Effector CD8-positive, alpha-beta T cell (primary cell): ENCODE measurements at places on chromosomes 3 and 15.

DNA sequence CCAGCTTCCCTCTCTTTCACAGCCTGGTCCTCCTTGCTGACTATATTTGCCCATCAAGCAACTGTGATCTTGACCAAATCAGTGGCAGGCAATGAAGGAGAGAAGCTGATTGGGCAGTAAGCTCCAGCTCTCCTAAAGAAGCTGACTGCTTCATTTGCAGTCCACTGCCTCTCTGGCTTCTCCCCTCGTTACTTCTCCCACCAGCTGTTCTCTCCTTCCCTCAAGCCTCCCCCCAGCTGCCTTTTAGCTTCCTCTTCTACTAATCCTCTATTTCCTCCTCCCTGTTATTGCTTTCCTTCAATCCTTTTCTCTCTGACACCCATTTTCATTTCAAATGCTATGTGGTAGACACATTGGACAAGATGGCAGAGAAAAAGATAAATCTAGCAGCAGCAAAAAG is 474.7 kb upstream of the UBE2E2 start:
- no peak for DNase-seq

GRCh38 chr3:48433472-48434118 is 3.7 kb upstream of the PLXNB1 start:
- no peak for DNase-seq

DNA sequence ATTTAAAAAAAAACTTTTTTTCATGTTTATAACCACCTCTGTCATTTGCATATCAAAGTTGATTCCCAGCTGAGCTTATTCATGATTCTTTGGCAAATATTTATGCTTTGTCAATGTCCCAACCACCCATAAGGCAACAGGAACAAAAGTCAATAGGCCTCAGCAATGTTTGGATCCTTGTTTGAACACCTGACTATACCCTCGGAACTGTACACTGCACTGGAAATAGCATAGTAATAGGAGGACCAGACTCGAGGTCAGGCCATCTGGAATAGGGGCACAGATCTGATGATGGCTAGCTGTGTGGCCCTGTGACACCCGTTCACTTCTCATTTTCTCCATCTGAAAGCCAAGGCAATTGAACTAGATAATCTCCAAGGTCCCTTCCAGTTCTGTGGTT is 301.7 kb upstream of the ATP11B start:
- DNase-seq = no peak

- no peak for DNase-seq
These were observed 1.5 kb downstream of the CEP97 start for GRCh38 chr3:101725890-101726275.

DNA sequence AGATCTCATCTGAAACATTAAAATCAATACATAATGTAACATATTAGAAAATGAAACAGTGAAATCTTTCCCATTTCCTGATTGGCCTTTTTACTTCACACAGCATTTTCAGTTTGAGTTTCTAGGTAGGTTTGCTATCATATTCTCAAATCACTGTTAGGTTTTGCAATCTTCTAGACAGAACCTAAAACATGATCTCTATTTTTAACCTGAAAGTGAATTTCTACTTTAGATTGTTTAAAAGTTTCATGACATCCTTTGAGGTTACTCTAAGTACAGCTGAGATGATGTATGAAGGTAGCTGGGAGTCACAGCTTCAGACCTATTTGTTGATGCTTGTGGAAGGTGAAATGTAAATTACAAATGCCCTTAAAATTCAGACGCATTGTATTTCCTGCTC is 118.4 kb upstream of the GPR149 start:
- no peak for DNase-seq

DNA sequence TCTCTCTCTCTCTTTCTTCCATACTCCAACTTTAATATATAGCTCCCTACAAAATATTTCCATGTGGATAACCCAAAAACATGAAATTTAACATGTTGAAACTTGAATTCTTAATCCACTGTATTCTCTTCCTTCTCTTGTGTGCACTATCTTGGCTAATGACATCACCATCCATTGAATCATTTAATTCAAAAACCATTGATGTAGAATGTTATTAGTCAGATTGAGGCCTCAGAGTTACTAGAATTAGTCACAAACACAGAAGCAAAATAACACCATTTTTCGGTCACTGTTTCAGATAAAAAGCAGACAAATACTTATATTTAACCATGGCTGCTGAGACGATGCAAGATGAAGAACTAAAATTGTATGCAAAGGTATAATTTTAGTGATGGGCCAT is 256.9 kb upstream of the LRRC3B start:
- DNase-seq = no peak

- no peak for DNase-seq
These were observed 66.9 kb downstream of the SLCO2A1 start for GRCh38 chr3:133962849-133963248.

DNA sequence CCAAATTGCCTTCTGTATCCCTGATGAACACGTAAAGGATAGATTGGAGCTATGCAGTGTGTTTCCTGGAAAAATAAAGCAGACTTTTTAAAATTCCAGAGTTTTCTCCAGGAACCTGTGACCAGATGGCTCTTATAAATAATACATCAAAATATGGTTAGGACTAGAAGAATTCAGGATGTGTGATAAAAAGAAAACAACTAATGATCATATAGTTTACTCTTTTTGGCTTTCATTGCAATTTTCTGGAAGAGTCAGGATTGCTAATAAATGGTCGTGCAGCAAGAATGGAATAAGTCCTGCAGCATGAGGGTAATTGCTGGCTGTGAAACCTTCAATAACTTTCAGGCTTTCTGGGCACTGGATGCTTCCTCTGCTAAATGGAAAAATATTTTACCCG is 30.2 kb upstream of the DENND4A start:
- DNase-seq = no peak

- DNase-seq = no peak
These were observed 294.0 kb downstream of the RORA start for GRCh38 chr15:60935130-60935529.

- no peak for DNase-seq
These were observed 89.6 kb downstream of the THRB start for GRCh38 chr3:24405057-24405456.

DNA sequence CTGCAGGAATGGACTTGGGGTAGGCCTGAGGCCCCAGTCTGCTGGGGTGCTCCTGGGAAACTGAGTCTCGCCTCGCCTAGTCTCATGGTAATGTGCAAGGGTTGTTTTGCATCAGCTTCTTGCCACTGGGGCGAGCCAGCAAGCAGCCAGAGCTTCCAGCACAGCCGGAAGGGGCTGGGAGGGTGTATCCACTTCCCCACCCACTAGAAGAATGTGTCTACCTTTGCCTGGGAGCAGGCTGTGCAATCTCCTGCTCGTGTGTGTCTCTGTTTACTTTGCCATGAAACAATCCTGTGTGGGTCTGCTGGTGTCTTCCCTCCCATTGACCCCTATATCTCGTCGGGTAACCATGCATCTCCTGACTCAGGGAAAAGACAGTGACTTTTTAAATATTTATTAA is 21.8 kb upstream of the ERICH6 start:
- DNase-seq = no peak

GRCh38 chr15:75112848-75113492 is 88.7 kb upstream of the C15orf39 start:
- no peak for DNase-seq
